DMS79 (cell line): ENCODE measurements at places on chromosomes 11 and 22.

DNA sequence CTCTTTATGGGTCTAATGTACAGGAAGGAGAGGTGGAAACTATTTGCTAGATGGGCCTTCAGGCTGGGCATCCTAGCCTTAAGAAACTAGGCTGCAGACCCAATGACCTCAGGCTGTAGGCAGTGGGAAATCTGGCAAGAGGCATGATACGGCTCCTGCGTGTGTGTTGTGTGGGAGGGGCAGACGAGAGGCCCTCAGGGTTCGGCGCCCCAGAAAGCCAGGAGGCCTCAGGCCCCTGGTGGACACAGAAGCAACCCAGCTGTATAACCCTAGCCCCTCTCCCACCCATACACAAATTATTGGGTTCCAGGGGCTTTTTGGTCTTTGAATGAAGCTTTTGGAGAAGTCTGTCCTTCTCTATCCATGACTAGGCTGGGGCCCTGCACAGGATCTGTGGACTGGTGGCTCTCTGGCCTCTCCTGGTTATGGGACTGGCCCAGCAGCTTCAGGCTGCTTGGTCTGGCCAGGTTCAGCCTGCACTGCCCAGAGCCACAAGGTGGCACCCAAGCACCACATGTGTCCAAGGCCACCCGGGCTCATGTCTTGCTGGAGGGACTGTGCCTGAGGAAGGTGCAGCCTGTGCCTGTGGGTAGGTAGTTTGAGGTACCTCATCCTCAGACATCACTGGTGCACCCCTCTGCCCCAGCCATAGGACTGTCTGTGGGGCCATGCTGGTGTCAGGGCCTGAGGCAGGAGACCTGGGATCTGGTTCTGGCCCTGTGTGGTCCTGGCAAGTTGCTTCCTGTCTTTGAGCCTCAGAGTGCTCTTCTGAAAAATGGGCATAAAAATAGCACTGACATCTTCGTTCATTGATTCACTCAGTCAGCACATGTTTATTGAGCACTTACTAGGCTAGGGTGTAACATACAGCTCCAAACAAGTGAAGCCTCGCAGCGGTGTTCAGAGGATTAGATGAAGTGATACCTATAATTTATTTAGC lies 87.5 kb downstream of the RRM1 start:
- DNase-seq: peak; percentile 10

DNA sequence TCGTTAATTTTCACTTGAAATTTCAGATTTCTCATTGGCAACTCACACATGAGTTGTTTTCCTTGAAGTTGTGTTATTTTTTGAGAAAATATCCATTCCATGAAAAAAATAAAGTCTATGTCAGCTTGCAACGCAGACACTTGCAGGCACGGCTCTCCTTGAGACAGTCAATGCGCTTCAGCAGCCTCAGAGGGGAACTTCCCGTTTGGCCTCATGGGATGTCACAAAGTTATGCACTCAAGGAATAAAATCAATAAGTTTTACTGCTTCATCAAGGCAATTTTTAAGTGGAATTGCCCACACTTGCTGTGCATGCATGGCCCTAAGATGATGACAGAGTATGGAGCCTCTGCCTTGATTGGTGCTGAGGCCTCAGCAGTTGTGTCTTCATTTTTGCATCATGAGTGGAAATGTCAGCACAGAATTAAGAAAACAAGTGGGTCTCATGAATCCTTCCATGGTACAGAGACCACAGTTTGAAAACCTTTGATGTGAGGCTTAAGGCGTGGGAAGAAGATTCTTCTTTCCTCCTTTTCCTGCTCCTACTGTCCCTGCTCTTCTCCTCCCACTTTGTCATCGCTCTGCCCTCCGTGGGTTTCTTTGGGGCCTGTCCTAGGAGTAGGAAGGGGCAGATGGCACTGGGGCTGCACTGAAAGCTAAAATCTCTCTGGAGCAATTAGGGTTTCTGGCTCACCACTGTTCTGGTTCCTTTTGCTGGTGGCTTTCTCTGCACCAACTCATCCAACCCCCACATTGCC lies 509.0 kb upstream of the B3GAT1 start:
- DNase-seq: no peak

GRCh38 chr11:67076202-67076601 lies 19.6 kb downstream of the RHOD start:
- no peak for DNase-seq

DNA sequence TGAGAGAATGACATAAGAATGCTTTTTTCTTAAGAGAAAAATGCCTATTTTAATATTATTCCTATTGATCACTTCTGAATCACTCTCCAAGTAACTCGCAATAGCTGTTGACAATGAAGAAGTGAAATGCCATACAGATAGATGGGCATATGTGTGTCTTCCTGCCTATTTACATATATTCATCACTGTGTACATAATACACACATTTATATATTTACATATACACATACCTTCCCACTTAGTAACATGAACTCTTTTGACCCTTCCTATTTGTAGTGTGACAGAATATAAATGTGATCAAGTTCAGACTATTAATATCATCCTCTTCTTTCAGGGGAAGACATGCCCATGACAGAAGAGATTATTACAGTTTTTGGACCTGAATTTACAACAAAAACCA lies 756.7 kb downstream of the DLG2 start:
- no peak for DNase-seq

DNA sequence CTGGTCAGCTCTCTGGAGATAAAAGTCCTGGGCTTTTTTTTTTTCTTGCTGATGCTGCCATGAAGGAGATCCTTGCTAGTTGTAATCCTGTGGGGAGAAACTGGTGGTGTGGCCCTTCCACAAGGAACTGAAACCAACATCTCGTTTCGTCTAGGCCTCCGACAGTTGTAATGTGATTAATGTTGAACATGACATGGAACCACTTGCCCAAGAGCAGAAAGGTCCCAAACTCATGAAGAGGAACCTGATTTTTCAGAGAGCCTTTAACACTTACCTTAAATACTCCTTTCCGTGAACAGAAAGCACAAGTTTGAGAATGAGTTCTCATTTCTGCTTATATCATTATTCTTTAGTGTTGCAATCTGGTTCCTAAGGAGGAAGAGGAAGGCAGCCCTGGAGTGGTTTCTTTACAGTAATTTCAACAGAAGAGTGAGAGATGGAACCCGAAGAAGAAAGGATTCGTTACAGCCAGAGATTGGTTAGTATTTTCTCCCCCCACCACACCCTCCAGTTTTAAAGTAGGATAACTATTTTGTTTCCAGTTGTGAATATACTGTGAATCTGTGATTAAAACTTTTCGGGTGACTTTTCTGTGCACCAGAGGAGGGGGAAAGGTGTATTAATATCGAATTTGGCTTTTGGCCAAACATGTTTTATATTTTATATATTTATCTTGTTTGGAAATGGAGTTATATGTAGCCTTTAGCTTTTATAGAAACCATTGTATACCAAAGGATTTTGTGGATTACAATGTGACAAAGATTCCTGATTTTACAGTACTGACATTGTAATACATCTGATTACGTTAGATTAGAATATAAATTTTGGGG lies 2.0 kb downstream of the KDM2A start:
- no peak for DNase-seq

GRCh38 chr11:460331-461199 lies 10.5 kb downstream of the PTDSS2 start:
- DNase-seq: no peak

- DNase-seq: no peak
These were observed 7.0 kb downstream of the GRAMD4 start for GRCh38 chr22:46626911-46627805.

GRCh38 chr11:18618342-18619025 lies 15.7 kb downstream of the SPTY2D1 start:
- no peak for DNase-seq

DNA sequence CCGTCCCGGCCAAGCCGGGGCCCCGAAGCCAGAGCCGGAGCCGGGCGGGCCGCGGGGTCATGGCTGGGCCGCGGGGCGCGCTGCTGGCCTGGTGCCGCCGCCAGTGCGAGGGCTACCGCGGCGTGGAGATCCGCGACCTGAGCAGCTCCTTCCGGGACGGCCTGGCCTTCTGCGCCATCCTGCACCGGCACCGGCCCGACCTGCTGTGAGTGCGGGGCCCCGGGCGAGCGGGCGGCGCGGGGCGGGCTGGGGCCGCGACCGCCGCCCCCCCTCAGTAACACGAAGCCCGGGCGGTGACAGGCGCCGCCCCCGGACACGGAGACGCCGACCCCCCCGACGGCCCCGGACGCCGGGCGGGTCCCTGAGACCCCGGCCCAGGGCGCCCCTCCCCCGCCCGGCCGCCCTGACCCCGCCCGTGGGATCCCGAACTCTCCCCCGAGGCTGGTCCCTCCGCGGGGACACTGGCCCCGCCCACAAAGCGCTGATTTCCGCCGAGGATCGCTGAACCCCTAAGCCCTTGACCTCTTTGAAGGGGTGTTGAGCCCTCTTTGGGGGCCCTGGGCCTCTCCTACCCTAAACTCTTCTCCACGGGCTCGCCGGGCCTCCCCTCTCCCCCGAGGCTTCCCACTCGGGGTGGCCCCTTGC lies 389 bp downstream of the MICALL1 start:
- no peak for DNase-seq

- DNase-seq: no peak
These were observed 50.3 kb downstream of the FAM76B start for GRCh38 chr11:95739108-95739938.

GRCh38 chr11:3213659-3214419 lies 4.8 kb downstream of the MRGPRG start:
- DNase-seq: no peak

DNA sequence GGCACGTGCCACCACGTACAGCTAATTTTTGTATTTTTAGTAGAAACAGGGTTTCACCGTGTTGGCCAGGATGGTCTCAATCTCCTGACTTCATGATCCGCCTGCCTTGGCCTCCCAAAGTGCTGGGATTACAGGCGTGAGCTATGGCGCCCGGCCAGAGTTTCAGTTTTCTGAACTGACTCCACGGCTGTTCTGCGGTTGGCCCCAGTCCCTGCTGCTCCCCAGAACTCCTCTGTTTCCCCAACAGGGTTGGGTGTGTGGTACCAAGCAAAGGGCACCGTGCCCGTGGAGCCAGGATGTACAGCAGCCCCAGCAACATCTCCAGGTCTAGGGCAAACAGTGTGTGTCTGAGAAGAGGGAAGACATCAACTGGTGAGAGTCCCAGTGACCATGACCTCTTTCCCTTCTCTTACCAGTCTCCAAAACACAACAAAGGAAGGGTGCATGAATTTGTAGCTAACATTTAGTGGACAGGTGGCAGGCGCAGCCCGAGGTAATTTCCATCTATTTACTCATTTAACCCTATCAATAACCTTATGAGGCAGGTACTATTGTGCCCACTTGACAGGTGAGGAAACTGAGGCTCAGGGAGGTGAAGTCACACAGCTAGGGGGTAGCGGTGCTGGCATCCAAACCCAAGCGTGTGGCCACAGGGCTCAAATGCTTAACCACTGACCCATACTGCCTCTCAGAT lies 57.0 kb upstream of the RBFOX2 start:
- DNase-seq: no peak

GRCh38 chr11:38156495-38157146 lies 1558.6 kb upstream of the RAG2 start:
- DNase-seq: no peak

DNA sequence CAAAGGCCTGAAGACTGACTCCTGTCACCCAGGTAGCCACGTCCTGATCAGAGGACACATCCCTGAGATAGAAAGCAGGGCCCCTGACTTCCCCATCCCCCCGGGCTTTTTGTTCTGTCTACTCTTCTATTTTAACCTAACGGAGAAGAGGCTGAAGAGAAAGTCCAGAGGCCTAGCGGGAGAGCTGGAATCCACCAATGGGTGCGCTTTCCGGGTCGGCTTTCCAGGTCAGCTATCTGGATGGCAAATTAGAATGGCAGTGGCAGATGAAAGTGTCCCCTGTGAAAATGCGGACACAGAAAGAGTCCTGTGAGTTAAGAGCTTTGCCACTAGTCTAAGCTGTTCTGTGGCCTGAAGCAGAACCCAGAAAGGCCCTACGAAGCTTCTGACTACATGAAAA lies 13.1 kb upstream of the SERPING1 start:
- DNase-seq: no peak

DNA sequence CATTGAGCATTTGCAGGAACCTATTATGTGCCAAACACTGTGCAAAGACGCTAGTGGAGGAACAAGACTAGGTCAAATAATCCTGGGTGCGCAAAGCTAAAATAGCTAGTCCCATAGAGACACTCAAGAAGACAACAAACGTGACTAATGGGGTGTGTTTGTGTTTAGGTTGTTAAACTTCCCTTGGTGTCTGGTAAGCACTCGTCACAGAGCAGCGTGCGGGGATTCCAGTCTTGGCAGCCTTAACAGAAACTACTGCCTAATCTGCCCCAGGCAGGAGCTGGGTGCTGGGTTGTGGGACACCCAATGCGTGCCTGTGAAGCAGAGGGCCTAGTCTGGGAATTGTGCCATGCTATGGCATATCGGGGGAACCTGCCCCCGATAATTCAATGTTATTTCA lies 10.8 kb upstream of the CALCB start:
- no peak for DNase-seq

DNA sequence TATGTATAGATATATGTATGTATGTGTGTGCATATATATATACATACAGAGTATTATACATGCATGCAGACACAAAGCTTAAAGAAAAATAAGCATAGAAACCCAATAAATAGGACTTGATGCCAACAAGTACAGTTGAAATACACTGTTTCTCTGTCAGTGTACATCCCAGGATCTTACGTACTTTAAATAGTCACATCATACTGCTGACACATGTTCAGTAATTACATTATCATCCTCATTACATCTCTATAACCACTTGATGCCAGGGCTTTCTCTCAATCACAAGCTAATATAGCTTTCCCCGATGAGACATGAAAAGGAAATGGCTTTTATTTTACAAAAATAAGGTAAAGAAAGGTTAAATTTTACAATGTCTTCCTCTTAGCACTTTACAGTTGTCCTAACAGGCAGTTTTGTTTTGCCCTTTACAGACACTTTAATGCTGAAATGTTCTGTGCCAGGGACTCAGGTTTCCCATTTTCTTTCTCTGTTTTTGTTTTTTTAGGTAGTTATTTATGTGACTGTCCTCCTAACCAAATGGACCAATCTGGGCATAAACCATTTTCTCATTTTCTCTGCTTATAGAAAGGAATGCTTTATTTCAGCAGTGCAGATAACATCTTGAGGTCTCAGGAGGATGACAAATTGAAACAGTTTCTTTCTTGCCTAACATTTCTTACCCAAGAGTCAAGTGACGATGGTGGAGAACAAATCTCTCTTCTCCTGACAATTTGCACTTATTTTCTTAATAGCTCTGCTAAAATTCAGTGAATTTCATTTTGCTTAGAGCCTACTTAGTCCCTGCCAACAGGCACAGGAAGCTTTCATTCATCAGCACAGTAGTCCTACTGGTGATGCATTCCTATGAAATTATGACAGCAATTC lies 350.2 kb downstream of the TTC28 start:
- DNase-seq: no peak

GRCh38 chr22:36911887-36912661 lies 1.4 kb upstream of the CSF2RB start:
- no peak for DNase-seq
